RKO (cell line): ENCODE measurements at places on chromosomes 1 and 21.

- no peak for DNase-seq
Observed at GRCh38 chr1:240466509-240466908, 145.4 kb downstream of the GREM2 start.

DNA sequence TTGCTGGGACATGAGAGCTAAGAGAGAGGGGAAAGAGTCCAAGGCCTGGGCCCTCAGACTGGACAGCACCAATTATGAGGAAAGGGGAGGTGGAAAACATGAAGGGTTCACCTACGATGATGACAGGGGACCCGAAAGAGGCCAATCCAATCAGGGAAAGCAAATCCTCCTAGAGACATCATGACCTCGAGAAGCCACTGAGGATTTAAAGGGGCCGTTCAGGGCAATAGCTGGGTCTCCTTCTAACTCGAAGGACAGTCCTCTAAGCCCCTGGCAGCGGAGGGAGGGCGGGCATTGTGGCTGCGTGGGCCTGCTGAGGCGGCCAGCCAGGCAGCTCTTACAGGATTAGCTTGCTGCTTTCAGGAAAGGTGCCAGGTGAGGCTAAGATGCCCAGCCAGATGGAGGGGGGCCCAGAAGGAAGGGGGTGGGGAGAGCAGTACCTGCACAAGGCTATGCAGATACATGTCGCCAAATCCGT, 7.4 kb downstream of the MEF2D start:
- no peak for DNase-seq

DNA sequence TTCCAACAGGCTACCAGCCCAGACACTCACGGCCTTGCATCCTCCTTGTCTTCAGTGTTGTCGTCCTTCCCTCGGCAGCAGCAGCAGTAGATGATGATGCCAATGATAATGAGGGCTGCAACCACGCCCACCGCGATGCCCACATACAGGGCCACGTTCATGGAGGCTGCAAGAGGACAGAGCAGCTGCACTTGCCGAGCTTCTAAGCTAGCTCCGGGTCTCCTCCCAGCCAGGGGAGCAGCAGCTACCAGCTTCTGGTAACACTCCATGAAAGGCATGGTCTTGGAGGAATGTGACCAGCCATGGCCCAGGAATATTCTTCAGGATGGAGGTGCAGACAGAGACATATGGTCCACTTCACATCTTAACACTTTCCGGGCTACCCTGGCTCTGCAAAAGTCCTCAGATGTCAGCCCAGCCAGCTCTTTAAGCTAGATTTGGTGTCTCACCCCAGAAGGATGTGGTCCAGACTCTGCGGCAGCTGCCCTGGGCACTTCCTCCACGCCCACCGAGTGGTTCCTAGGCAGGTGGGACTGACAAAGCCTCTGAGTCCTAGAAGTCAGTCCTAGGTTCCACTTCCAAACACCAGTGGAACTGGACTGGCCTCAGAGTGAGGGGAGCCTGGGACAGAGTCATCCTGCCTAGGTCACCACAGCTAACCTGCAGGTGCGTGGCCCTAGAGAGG, 35.1 kb downstream of the GPA33 start:
- DNase-seq, result no peak

- no peak for DNase-seq
Observed at GRCh38 chr1:35592991-35593769, 20.1 kb downstream of the TFAP2E start.

DNA sequence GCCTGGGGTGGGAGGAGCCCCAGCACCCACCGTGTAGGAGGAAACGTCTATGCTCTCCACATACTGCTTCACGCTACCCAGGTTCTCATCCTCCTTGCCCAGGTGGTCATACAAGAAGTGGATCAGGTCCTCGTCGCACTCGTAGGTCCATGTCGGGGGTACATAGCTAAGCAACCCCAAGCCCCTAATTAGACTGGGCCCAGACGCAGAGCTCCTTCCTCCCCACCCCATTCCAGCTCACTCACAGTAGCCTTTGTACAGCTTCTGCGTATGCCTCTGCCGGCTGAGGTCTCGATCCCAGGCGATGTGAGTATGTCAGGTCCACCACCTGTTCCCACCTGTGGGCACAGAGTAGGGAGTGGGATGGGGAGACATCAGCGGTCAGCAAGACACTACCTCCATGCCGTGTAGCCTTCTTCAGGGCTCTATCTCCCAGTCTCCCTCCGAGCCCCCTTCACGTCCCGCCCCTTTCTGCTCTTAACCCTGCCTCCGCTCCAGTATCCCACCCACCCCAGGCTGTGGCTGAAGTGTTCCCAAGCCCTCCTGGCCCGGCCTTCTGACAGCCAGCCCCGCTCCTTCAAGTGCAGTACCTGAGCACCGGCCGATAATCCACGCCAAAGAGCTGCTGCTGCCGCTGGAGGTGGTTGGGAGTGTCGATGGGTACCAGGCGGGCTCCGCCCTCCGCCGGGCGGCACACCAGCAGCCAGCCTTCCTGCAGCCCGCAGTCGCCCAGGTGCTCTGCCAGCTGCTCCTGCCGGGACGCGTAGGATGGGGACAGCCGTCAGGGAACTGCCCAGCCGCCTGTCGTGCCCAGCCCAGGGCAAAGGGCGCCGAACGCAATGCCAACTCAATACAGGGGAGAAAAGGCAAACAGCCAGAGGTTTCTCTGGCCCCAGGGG, 919 bp downstream of the HECTD3 start:
- DNase-seq, result peak; percentile 27

DNA sequence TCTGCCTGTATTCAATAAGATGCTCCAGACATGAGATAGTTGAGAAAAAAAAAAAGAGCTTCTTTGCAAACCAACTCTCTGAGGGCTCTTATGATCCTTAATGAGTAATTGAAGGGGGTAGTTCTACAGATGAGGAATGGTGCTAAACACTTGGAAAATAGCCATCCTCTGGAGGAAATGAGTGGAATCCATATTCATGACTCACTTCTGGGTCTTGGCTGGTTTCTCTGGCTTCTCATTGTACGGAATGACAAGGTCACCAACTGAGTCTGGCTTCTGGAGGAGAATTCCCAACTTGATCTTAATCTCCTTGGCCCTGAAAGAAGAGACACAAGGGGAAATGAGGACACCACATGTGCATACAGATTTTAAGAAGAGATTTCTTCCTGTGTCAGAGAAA, 34.7 kb downstream of the RGS5 start:
- DNase-seq, result peak; percentile 97

GRCh38 chr1:59233444-59233843, 63.5 kb upstream of the FGGY start:
- DNase-seq, result no peak
